ENCODE measurements at places on chromosomes 4 and X. TPM values are rescaled to one million over a fixed set of nuclear protein-coding genes. Genes with fewer than 3 reads are reported as not detected.

The FAT4 gene
- 3.3 TPM for polyA plus RNA-seq

DNA sequence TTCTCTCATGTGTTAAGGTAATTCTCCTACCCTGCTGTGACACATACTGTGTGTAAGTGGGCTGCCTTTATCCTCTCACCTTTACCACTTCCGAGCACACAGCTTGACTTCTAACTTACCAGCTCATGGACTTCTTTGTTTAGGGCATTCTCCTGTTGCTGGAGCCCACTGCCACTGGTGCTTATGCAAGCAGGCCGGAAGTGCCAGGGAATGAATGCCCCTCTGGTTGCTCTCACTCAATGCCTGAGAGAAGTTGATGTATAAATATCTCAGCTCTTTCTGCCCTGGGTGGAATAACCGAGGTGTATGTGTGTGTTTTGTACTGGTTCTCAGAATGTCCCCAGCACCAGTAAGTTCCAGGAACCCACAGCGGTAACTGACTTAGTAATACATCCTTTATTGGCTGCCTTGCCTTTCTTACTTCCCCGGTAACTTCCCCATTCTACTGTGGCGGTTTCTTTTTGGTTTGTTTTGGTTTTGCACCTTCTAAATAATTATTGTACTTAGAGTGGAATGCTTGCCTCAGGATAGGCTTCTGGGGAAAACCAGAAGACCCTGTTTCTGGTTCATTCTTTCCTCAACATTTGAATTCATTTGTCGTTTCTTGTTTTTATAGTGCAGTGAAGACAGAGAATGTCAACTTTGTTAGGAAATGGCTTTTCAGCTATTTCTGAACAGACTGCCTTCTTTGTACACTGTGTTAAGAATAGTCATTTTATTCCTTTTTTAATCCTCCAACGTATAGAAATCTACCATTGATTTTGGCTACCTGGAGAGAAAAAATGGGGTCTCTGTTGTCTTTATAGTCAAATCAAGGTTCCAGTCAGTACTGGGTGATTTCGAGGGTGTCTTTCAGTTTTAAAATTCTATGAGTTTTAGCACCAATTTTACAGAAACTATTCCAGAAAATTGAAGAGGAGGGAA, 45.4 kb downstream of the CXorf58 start:
- no peak for DNase-seq

The MAGEA10 gene
- polyA plus RNA-seq: not detected

The RADX gene
- polyA plus RNA-seq: 2.1 TPM

The PAGE3 gene
- polyA plus RNA-seq: not detected

The CYP2U1 gene
- 6.7 TPM for polyA plus RNA-seq

GRCh38 chr4:171676555-171677215, 136.5 kb upstream of the GALNTL6 start:
- no peak for DNase-seq

DNA sequence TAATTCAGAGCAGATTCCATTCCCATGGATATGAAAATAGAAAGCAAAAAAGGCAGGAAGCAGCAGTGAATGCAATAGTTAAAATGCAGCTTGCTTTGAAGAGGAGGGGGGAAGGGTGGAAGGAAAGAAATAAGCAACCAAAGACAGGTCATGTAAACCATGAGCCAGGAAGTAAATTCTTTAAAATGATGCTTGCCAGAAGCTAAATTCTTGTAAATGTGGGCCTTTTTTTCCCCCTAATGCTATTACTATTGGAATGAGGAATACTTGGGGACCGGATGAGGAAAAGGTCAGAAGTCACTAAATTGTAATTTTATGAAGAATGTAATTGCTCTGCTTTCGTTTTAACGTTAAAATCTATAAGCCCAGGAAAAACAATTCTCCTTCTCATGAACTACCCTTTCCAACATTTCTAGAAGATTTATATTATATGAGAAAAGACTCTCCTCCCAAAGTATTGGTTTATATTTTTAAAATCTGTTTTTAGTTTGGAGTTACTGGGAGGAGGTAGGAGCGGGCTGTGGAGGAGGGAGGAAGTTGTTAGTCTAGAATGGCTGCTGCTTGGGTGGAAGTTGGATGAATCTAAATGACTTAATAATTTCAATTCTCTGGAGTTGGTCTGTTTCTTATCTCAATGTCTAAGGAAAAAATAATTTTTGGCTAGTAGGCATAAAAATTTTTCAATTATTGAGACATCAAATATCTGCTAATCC, 77.6 kb upstream of the PCDH18 start:
- DNase-seq: peak; percentile 46

GRCh38 chrX:133094098-133094731, 2.7 kb downstream of the USP26 start:
- DNase-seq: no peak

GRCh38 chr4:147581606-147582350, 35.4 kb upstream of the TMEM184C start:
- no peak for DNase-seq

The MAGEA1 gene
- polyA plus RNA-seq: not detected

The HELT gene
- polyA plus RNA-seq: not detected

GRCh38 chr4:125123570-125124109, 191.1 kb upstream of the FAT4 start:
- no peak for DNase-seq

The MAGEA8 gene
- polyA plus RNA-seq: not detected

- no peak for DNase-seq
Observed at GRCh38 chr4:91256043-91256442, 1047.7 kb upstream of the GRID2 start.

The NPY1R gene
- polyA plus RNA-seq: 1.1 TPM

GRCh38 chr4:139795527-139796314, 130.1 kb downstream of the MGST2 start:
- DNase-seq: no peak

The IL21 gene
- polyA plus RNA-seq: not detected

- DNase-seq: no peak
Observed at GRCh38 chr4:151990201-151990600, 229.4 kb upstream of the GATB start.

DNA sequence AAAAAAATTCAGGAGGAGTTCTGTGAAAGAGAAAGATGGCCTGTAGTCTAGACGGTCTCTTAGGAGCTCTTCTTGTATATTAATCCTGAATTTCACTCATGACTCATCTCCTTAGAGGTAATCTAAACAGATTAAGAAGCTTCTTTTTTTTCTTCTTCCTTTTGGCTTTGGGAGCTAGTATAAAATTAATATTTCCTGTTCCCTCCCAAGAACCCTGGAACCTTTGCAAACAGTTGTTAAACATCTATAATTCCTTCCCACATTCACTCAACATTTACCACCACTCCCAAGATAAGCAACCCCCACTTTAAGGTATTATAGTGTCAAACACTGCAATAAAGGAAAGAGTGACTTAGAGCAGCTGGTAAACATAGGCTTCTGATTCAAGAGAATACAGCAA, 146.4 kb upstream of the EDNRA start:
- DNase-seq: peak; percentile 15

DNA sequence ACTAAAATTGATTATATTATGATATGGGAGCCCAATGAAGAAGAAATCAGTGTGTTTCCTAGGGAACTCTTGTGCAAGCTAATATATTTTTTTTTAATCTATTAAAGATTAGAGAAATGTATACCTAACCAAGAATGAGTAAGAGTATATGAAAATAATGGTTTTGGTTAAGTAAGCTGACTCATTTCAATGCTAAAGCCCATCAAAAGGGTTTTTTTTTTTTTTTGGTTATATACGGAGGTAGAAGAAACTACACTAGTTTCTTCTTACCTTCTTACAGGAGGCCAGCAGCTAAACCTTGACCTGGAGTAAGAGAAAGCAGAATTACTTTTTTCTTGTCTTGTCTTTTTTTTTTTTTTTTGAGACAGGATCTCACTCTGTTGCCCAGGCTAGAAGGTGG, 27.5 kb downstream of the RUFY3 start:
- no peak for DNase-seq

The SOX3 gene
- polyA plus RNA-seq: not detected

GRCh38 chrX:24480400-24480865, 15.3 kb downstream of the PDK3 start:
- no peak for DNase-seq

The RHOXF2B gene
- polyA plus RNA-seq: not detected

GRCh38 chr4:53804719-53805118, 213.4 kb upstream of the LNX1 start:
- DNase-seq: peak; percentile 43

- no peak for DNase-seq
Observed at GRCh38 chr4:55979562-55979961, 30.8 kb downstream of the CEP135 start.

DNA sequence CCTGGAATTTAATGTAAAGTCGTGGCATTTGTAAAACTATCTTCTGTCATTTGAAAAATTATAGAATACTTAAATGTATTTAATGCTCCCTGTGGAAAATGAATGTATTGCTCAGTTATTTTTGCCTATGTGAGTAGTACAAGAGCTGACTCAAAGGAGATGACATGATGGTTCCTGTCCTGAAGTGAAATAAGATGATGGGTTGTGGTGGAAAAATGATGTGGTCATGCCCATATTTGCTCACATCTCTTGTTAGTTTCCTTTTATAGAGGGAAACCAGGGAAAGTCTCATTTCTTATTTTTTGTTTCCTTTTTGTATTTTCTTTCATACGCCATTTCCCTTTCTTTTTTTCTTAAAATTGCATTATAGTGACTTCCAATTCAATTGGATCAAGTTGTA, 23.7 kb downstream of the PLS3 start:
- no peak for DNase-seq

- no peak for DNase-seq
Observed at GRCh38 chr4:152028131-152028530, 267.3 kb upstream of the GATB start.

DNA sequence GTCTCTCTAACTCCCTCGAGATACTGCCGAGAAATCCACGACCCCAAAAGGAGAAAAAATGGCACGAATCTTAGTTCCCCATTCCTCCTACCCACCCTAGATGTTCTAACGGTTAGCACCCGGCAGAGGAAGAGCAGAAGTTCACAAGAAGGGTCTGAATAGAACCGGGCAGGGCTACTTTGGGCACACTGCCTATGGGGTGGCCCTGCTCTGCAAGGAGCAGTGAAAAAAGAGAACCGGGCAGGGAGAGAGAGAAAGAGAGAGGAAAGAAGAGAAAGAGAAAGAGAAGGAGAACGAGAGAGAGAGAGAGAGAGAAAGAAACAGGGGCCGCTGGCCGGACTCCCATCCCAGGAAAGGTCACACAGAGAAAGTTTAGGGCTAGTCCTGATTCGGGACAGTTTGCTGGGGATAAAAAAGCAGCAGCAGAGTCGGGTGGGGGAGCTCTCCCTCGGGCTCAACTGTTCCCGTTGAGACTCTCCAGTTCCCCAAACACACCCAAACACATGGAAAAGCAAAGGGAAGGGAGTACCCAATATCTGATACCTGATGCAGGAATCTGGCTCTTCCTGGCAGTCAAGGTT, 468 bp downstream of the GLA start:
- no peak for DNase-seq

The GRIPAP1 gene
- polyA plus RNA-seq: 31.4 TPM

All from hepatocyte (in vitro differentiated cells).